ENCODE measurements at places on chromosomes 5 and 9.

DNA sequence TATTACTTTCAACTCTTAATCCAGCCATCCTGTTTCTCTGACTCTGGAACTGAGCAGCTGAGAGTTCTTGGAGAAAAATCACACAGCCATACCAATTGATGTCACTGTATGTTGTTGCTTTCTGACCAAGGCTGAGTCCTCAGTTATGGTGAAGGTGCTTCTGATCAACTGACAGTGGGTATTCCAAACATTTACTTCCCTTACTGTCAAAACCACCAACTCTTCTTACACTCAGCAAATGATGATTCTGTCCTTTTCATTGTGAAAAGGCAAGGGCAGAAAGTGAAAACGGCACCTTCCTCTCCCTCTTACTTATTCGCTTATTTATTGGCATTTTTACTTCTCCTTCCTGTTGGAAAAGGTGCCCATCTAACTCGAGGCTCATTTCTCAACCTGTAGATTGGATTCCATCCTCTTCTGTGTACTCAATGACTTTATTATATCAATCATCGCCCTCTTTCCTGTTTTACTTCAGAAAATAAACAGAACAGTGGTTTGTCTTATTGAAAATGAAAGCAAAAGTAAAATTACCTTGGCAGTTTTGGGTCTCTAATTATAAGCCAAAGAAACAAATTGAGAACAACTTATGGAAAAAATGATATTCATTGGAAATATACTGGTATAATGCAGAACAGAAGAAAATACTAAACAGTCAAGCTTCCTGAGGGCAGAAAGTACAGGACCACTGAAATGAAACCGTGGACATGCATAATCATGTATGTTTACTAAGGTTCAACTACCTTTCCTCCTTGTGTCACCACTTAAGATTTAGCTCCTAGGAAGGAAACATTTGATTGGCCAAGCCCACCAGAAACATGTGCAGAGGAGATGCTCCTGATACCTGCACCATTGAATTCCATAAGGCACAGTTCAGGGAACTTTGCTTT, 104.5 kb upstream of the CHD1 start:
- DNase-seq = no peak

DNA sequence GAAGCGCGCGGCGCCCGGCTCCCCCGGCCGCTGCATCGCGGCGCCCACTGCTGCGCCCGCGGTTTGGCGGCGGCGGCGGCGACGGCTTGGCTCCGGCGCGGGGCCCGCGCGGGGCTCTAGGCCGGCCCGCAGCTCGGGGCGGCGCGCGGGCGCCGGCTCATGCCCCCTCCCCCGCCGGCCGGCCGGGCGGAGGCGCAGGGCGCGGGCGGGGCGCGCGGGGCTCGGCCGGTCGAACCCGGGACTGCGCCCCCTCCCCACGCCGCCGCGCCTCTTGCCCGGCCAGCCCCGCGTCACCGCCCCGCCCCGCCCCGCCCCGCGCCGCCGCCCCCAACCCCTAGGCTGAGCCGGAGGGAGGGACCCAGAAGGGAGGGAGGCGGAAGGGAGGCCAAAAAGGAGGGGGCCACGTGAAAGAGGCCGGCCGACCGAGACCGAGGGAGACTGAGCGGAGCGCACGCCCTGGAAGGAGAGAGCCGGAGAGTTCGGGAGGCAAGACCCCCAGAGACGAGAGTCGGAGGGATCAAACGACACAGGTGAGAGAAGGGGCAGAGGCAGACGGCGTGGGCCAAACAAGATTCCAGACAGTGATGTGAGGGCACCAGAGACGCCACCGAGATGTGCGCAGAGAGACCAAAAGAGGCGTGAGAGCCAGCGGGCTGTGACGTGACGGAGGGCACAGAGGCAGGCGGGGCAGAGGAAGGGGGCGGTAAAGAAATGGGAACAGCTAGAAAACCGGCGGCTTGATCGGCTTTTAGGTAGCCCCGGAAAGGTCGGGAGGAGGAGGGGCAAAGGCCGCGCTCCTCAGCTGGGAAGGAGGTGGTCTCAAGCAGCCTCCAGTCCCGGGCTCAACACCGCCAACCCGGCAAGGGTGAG, at the start of gene BARX1:
Gene BARX1, minus strand, starts transcription at position 245 of the 870 bp plus-strand sequence. Its CDS starts 209 bp downstream, at position 36.
- DNase-seq = peak; percentile 69

DNA sequence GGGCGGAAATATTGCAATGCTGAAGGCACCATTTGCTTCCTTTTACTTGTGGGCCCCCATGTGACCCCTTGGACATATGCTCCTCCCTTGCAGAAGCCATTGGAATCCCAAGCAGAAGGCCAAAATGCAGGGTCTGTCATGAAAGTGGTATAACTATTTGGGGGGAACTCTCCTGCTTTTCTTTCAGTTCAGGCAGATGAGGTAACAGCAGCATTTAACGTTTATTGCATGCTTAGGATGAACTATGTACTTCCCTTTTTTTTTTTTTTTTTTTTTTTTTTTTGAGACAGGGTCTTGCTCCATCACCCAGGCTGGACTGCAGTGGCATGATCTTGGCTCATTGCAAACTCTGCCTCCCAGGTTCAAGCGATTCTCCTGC, 7.8 kb downstream of the FOXI1 start:
- DNase-seq = no peak

- DNase-seq = no peak
Measured at GRCh38 chr5:165996201-165996875, 2295.1 kb upstream of the WWC1 start.

DNA sequence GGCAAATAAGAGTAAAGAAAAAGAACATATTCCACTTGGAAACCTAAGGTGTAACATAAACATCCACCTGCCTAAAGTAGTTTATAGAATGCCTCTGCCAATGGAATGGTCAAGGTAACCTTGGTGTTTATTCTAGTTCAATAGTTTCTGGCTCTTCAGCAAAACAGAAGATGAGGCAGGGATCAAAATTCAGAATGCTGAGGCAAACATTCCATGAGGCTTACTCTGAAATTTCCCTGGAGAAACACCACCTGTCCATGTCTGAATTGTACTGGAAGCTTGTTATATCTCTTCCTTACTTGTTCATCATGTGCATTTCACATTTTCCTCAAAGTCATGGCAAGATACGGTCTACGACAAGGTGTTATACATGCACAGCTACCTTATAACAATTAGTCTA, 1862.4 kb upstream of the ACO1 start:
- DNase-seq = no peak

- DNase-seq = no peak
Measured at GRCh38 chr5:56616454-56617160, 198.7 kb upstream of the MAP3K1 start.

- no peak for DNase-seq
Measured at GRCh38 chr5:110790673-110791072, 51.9 kb downstream of the SLC25A46 start.

DNA sequence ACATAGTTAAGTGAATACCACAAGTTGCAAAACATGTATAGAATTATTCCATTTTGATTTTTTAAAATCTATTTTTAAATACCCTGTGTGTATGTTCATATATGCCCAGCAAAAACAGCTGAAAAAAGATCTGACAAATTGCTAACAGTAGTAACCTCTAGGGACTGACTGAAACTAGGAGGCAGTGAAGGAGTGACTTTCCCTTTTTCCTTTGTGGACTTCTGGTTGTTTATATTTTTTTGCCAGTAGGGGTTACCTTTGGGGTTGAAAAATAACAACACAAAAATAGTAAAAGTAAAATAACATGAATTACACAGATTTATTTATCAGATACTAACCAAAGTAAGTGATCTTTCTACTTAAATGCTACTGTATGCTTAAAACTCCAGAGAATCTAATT, 2.9 kb downstream of the MEGF9 start:
- no peak for DNase-seq

DNA sequence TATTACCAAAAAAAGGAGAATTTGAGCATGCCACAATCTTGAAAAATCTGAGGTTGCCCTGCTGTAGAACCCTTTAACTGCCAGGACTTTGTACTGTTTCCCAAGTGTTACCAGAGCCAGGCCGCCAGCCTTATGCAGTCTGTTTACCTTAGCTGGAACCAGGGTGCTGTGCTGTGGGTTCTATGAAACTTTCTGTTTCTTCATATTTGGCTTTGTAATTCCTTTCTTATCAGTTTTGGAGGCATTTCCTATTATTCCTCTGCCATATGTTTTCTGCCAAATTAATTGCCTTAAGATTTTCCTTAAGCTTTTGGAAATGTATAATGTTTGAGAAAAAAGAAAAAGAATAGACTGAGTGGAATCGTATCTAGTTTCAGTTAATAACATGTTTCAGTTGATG, 2.1 kb downstream of the S1PR3 start:
- DNase-seq = no peak

All from stimulated activated naive CD8-positive, alpha-beta T cell treated with anti-CD3 and anti-CD28 coated beads, Interleukin-15, Interleukin-2, amounts not matched to agents 100 U/mL and 50 U/mL, for 24 hours (primary cell).